ENCODE measurements at places on chromosomes 13 and 19.

- peak; percentile 74 for DNase-seq
Measured at GRCh38 chr19:41957838-41958366, 1.2 kb downstream of the RABAC1 start.

DNA sequence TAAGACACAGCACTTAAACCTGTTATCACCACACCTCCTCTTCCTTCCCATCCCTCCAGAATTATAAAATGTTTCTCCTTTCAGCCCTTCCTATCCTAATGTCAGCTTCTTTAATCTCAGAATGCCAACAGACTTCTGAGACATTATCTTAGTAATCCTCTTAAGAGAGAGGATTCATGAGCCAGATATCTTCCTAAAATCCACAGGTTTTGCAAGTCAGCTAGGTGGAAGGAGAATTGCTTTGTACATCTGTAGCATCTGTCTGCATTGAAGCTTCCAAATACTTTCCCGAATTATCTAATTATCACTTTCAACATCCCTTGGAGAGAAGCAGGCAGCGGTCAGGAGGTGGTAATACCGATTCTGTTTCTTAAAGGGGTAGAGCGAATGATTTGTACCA, 179.1 kb downstream of the DCT start:
- no peak for DNase-seq

DNA sequence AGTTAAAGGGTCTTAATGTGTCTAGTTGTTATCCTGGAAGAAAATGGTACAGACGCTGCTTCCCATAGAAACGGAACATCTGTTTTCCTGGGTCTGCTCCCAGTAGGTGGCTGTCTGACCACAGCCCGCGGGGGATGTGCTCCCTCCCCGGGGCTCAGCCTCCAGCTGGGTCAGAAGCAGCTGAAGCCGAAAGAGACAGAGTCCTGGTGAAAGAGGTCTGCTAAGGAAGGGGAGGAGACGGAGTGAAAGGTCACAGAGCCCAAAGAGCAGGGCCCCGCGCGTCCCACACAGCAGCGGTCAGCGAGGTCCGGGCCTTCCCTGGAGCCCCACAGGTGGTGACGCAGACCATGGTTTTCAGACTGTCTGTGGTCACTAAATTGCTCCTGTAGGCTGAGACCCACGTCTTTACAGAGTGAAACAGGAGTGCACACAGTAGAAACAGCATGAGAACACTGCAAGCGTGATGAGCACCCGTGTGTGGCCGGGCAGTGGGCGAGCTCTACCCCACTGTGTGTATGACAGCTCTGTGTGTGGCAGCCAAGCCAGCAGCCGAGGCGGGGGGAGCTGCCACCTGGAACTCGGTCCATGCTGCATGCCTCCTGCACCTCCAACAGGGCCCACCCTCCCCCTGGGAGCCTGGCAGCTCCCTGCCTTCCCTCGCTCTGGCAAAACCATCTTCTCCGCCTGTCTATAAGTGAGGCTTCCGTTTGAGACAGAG, 52.0 kb upstream of the C13orf46 start:
- peak; percentile 70 for DNase-seq

DNA sequence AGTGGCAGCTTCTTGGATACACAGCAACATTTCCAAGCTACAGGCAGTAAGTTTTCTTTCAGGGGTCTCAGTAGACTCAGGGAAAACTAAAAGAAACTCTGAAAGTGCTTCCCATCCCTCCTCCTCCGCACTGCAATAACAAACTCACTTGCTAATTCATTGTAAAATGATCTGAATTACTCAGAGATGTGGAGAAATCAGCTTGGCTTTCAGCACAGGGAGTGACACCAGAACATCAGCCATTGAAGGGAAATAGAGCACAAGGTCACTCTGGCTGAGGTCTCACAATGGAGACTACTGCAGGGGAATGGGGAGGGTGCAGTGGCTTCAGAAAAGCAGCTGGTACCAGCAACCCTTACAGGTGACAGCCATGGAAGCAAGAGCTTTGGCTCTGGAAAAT, 137.3 kb upstream of the SERP2 start:
- no peak for DNase-seq

GRCh38 chr13:28717170-28717569, 1.6 kb downstream of the SLC46A3 start:
- DNase-seq: no peak

- DNase-seq: no peak
Measured at GRCh38 chr19:47231215-47232054, 436 bp upstream of the BBC3 start.

DNA sequence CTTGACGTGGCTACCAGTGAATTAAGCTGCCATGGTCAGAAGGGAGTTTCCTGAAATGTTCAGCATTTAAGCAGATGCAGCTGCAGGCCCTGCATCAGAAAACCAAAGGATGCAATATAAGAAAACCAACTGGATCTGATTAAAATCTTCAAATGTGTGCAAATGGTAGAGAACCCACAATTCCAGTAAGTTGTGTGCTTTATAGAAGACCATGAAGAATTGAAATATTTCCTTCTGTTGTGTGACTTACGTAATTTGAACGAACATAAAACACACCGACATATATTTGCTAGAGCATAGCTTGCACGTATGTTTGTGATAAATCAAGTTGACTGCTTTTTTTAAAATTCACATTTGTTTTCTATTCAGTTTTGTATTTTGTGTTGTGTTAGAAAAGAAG, 191.4 kb downstream of the COL4A1 start:
- DNase-seq: no peak

GRCh38 chr13:73168226-73168952, 109.6 kb downstream of the KLF5 start:
- DNase-seq: no peak

DNA sequence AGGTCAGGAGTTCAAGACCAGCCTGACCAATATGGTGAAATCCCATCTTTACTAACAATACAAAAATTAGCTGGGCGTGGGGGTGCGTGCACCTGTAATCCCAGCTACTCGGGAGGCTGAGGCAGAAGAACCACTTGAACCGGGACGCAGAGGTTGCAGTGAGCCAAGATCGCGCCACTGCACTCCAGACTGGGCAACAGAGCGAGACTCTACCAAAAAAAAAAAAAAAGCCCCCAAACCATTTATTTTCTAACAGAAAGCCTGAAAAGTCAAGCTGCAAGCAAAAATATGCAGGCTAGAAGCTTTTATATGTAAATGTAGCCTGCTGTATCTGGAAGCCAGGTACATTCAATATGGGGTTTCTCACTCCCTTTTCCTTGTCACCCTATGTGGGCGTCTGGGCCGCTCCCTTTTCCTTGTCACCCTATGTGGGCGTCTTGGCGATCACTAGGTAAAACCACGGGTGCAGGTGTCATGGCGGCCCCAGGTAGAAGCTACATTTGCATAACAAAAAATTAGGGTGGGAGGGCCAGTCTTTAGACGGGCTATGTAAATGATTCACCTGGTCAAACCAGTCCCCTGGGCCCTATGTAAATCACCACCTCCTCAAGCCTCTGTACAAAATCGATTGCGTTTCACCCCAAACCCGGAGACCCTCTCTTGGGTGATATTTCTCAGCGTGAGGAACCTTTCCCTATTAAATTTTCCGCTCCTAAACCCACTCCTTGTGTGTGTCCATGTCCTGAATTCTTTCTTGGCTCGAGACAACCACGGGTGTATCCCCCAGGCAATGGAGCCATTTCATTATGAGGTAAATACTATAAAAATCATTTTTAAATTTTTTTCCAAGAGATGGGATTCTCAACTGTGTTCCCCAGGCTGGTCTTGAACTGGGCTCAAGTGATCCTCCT, 2.1 kb downstream of the TRIM13 start:
- DNase-seq: no peak

- peak; percentile 41 for DNase-seq
Measured at GRCh38 chr13:48595431-48596429, 58.0 kb upstream of the CYSLTR2 start.

GRCh38 chr19:3094601-3095440, 659 bp downstream of the GNA11 start:
- DNase-seq: no peak

DNA sequence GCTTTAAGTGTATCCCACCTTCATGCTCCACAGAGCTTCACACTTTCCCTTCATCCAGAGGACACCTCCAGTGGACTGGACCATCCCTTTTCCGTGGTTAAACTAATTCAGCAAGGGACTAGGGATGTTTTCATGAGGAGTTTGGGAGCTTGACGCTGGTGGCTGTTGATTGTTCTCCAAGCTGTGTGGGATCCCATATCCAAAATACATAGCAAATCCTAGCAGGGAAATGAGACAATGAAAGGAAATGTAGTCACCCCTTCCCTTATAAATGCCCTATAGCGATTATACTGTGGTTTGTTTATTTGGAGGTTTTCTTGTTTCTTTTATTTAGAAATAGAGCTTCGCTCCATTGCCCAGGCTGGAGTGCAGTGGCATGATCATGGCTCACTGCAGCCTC, 31.6 kb upstream of the DPRX start:
- DNase-seq: no peak

GRCh38 chr19:18700501-18701249, 17.2 kb downstream of the CRTC1 start:
- peak; percentile 88 for DNase-seq

- no peak for DNase-seq
Measured at GRCh38 chr13:51815848-51816247, 11.9 kb upstream of the DHRS12 start.

DNA sequence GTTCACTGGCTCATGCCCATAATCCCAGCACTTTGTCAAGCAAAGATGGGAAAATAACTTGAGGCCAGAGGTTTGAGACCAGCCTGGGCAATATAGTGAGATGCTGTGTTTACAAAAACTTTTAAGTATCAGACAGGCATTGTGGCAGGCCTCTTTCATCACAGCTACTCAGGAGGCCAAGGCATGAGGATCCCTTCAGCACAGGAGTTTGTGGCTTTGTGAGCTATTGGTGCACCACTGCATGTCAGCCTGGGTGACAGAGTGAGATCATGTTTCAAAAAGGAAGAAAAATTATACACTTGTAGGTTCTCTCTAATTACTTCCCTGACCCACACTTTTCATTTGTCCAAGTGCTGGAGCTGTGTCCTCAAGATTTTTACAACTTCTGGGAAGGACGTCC, 11.5 kb upstream of the LGALS14 start:
- DNase-seq: no peak

- DNase-seq: no peak
Measured at GRCh38 chr19:29324717-29325116, 111.8 kb upstream of the UQCRFS1 start.

- no peak for DNase-seq
Measured at GRCh38 chr13:51856998-51857397, 4.8 kb upstream of the CCDC70 start.

DNA sequence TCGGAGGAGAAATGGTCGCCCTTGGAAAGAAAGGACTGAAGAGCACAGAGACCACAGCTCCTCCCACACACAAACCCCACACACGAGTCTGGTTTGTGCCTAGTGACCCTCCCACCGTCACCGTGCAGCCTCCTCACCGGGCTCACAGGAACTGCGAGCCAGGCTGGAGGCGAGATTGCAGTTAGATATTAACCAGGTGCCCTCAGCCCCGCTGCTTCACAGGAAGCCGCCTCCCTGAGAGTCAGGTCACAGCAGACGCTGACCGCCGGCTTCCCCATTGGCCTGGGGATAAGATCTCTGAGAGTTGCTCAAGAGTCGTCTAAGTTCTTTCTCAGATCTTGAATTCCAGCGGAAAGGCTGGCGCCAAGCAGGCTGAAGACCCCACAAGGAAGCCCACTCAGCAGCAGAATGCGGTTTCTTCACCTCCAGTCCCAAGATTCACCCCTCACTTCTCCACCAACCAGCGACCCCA, 870 bp downstream of the ZNF44 start:
- no peak for DNase-seq

All from NCI-H1092 treated with DMSO at 0.1 percent for 48 hours (cell line).